ENCODE measurements at places on chromosomes 1 and 21. TPM values are rescaled to one million over a fixed set of nuclear protein-coding genes. Genes with fewer than 3 reads are reported as not detected.

- no peak for DNase-seq
Observed at GRCh38 chr1:25485536-25486411, 55.1 kb downstream of the MACO1 start.

GRCh38 chr1:95304803-95305202 lies 70.8 kb downstream of the RWDD3 start:
- DNase-seq, result no peak

RAP1A gene
- 21.4 TPM for total RNA-seq

GNAT2 gene
- not detected for total RNA-seq

NBPF8 gene
- 14.3 TPM for total RNA-seq

KTI12 gene
- 4.2 TPM for total RNA-seq
